T-helper 1 cell (primary cell): ENCODE measurements at places on chromosomes 1 and 21.
A peak's percentile ranks its signal among the peaks of the same experiment; 100 is the strongest.

GRCh38 chr1:65082346-65083040 lies 65.5 kb upstream of the AK4 start:
- DNase-seq = no peak

DNA sequence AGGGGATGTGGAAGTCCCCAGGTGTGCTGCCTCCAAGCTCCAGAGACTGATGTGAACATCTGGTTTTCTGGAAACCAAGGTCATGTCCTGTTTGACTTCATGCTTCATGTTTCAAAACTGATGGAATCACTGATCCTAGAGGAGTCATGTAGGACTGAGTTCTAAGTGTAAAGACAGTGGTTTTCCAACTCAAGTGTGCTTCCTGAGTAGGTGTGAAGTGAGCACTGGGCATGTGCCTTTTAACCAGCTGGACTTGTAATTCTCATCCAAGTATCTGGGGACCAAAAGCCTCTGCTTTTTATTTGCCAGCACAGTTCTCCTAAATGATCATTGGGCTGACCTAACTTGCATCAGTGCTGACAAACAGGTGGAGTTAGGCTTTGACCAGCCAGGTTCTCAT lies 36.9 kb downstream of the ABCA4 start:
- no peak for DNase-seq

DNA sequence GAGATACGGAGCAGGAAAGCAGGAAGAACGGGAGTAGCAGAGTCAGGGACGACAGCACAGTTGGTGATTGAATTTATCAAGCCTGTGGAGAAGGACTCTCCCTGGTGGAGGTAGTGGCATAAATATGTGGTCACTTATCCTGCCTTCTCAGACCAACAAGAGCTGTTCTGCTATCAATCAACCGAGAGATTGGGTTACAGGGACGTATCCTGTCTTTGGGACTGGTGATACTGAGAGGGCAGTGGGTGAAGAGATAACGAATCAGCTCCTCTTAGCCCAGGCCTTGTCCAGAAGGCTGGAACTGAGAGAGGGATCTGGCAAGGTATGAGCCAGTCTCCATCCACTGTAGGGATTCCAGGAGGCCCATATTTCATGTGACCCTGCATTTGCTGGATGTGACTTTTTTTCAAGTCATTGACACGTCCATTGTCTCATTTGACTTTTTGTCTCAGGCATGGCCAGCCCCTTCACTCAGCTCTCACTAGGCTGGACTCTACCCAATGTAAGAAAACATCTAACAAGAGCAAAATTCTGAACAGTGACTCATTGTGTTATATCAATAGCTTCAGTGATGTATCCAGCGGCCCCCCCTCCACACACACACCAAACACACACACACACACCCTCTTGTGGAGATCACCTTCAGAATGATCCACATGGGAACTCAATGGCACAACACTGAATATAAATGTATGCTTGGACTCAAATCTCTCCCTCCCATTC lies 11.3 kb downstream of the C1orf116 start:
- DNase-seq = no peak

DNA sequence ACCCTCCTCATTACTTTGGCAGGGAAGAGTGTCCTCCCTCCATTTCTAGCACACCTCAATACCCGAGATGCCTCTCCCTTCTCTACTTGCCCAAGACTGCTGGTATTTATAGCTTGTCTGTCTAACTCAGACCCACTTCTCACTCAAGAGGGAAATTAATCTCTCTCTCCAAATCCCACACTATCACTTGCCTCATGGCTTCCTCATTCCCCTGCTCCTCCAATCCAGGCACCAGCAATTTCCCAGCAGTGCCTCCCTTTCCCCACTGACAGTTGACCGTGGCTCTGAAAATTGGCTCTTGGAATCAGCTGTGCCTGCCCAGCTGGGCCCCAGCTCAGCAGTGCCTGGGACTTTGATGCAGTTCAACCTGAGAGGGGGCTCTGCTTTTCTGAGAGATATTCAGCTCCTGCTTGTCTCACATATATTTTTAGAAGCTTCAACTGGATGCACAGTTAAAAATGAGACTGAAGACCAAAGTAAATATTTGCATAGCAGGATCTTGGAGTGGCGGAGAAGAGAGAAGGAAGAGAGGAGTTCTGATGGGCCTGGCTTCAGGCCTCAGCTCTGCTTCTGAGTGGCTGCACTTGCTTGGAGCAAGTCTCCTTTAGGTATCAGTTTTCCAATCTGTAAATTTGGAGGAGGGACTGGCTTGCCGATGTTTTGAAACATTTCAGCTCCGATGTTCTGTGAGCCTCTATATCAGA lies 81.1 kb upstream of the SPATA6 start:
- DNase-seq = no peak

GRCh38 chr1:35726450-35727433 lies 8.1 kb upstream of the C1orf216 start:
- DNase-seq = no peak

GRCh38 chr1:242162140-242162539 lies 163.2 kb upstream of the MAP1LC3C start:
- no peak for DNase-seq

GRCh38 chr1:185360714-185361113 lies 43.7 kb upstream of the IVNS1ABP start:
- no peak for DNase-seq

GRCh38 chr1:205914730-205915129 lies 28.5 kb downstream of the SLC26A9 start:
- DNase-seq = no peak

DNA sequence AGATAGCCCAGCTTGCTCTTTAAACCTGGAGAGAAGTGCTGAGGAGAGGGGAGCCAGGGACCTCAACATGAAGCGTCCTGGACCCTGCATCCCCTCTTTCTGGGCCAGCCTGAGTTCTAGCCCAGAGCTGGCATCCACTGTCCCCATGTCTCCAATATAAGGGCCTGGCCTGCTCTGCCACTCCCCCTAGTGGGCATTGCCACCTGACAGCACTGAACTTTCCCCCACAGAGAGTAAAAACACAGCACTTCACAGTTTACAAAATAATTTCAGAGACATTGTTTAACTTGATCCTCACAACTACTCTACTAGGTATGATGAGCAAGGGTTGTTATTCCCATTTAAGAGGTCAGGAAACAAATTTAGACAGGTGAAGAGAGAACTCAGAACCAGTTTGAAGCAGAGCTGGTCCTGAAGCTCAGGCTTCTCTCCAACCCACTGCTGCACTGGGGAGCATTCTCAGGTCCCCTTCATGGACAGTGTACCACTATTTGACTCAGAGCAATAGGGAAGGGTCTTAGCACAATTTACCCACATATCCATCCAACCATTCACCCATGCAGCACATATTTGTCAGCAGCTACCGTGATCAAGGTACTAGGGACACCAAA lies 151.2 kb downstream of the DMRTA2 start:
- no peak for DNase-seq

DNA sequence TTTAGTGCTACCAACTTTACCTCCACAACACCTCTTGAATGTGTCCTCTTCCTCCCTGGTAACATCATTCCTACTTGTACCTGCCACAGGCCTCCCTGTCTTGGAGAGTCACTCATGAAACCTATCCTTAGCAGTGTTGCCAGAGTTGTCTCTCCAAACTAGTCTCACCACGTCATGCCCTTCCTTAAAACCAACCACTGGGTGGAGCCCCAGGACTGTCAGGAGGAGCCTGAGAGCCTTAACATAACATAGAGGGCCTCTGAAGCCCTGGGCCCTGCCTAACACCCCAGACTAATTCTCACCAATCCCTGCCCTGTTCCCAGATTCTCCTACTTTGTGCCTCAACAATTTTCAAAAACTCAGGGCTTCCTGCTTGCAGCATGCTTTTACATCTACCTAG lies 65.3 kb downstream of the ZNF697 start:
- peak; percentile 9 for DNase-seq

DNA sequence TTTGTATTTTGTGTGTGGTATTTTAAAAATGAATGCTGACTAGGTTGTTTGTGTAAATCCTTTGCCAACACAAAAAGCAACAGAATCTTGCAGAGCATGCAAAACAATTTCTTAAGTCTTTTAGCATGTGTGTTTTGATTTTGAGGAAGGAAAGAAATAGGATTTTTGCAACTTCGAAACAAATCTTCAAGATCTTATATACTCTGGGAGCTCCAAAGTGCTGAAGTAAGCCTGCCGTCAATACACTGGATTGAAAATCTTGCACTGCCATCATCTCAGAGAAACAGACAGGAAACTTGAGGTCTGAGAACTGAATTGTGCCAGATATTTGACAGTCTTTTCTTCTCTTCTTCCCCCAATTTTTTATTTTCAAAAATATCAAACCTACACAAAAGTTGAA lies 29.3 kb upstream of the DISP1 start:
- no peak for DNase-seq

DNA sequence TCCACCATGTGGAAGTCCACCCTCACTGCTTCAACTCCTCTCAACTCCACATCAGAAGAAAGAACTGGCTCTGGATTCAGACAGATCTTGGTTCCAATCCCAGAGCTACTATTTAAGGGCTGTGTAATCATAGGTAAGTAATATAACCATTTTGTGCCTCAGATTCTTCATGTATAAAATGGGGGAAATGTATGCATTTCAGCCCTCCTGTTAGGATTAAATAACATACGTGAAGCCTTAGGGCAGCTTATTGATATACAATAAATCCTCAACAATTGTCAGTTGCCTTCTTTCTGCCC lies 23.3 kb downstream of the OTUD7B start:
- DNase-seq = no peak

- DNase-seq = no peak
Measured at GRCh38 chr1:77467741-77468140, 185.9 kb downstream of the AK5 start.

GRCh38 chr1:234607109-234608024 lies 2.6 kb downstream of the IRF2BP2 start:
- no peak for DNase-seq

DNA sequence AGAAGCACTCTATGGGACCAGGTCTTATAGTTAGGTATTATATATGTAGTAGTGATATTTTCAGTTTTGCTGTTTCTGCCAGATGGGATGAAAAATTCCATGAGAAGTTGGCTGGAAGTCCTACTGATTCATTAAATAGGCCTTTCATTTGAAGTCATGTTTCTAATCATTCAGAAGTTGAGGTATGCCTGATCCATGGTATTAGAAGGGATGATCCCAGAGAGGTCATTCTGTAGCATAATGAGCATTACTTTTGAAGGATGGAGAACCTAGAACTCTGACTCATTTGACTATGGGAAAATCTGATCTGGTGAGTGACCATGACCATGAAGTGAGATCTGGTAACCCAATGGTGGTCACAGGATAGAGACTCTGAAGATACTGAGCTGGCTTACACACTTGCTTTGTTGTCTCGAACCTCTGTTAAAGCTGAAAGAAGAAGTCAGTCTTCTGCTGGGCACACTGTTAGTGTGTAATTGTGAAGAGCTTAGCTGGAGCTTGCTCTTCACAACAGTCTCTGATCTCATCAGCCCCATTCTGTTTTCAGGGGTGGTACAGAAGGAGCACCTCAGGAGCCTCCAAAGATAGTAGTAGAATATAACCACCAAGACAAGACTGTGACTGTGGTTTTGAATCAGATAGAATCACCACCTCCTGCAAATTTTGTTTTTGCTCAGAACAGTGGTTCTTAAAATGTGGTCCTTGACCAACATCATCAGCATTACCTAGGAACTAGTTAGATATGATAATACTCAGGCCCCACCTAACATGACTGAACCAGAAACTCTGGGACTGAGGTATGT lies 9.0 kb downstream of the MGST3 start:
- DNase-seq = no peak

DNA sequence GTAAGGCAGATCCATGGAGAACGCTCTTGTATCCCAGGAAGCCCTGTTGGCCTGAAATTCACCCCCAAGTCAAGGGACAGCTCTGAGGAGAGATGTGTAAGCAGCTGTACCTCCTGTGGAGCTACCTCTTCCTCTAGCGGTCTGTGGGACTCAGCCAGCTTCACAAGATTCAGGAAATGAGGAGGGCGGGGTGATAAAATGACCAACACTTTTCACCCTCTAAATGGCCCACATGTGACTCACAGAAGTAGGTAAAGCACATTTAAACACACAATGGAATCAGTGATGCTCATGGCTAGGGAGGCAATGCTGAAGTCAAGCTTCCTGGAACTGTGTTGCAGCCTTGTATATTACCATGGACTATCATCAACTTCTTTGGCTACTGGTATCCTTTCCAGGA lies at the start of gene SH2D1B:
Gene SH2D1B, minus strand, starts transcription at position 135 of the 400 bp plus-strand sequence. Its CDS starts 120 bp downstream, at position 15.
- no peak for DNase-seq

DNA sequence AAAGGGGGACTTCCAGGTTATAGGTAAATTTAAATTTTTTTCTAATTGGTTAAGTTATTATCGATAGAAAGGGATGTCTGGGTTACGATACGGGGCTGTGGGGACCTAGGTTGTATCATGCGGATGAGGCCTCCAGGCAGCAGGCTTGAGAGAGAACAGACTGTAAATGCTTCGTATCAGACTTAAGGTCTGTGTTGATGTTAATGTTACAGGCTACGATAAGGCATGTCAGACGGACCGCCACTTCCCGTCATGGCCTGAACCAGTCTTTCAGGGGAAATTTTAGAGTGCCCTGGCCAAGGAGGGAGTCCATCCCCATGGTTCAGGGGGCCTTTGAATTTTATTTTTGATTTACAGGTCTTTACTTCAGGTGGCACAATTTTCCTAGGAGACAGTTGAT lies 16.7 kb downstream of the ABCG1 start:
- no peak for DNase-seq

GRCh38 chr1:110864287-110864686 lies 8.7 kb upstream of the CD53 start:
- no peak for DNase-seq

GRCh38 chr21:44331650-44332307 lies 7.4 kb downstream of the CFAP410 start:
- DNase-seq = no peak

DNA sequence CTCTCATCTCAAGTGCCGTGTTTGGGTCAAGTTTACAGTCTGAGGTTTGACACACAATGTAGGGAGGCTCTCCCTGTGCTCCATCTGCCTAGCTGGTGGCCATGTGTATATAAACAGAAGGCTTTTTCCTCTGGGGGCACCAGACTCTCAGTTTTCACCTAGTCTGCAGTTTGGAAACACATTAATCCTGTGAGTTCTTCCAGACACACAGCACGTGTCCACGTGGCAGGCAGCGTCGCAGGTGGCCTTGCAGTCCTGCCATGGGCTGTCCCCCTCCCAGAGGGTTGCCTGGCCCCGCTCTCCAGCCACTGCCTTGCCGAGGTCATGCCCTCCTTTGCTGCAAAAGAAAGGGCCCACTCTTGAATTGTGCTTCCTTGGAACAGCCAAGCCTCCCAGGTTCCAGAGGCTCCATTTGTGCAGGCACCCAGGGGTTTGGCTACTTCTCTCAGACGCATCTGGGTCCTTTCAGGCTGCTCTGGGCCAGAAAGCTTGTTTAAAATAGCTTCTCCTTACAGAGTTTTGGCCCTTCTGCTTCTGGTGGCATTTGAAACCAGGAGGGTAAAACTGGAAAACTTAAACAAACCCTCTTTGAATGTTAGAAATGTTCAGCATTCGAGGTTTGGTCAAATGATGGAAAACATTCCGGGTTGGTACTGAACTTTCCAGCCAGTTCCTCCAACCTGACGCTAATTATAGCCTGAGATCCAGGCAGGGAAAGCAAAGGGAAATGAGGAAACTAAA lies 4.4 kb upstream of the RUNX1 start:
- no peak for DNase-seq

- DNase-seq = no peak
Measured at GRCh38 chr1:198637916-198638437, 863 bp upstream of the PTPRC start.
